ENCODE measurements at places on chromosomes 16 and 17.

DNA sequence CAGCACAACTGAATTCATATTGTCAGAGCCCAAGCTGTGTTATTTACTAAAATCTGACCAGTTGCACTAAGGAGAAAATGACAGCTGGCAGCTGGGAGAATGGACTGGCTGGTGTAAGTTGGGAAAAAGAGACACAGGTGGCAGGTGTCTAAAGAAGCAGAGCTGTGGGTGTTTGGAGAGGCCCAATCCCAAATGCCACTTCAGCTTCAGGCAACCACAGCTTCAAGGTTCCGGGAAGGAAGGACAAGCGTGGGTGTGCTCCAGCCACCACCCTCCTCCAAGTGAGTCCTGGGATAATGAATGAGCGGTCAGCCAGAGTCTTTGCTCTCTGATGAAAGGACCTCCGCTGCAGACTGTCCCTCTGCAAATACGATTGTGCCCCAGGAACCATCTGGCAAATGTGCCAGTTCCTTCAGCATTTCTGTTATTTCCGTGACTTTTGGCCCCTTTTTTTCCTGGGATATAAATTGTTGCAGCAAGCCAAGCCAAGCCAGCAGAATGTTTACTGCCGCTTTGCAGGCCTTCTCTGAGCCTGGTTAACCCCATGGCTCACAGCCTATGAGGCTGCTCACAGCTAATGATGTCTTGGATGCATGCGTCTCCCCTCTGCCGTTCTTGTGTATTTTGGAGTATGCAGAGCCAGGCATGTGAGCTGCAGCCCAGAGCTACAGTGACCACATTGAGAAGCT, 9.5 kb upstream of the RHBDL3 start:
- DNase-seq: no peak

- no peak for DNase-seq
Observed at GRCh38 chr16:85673529-85674417, 15.0 kb downstream of the GINS2 start.

DNA sequence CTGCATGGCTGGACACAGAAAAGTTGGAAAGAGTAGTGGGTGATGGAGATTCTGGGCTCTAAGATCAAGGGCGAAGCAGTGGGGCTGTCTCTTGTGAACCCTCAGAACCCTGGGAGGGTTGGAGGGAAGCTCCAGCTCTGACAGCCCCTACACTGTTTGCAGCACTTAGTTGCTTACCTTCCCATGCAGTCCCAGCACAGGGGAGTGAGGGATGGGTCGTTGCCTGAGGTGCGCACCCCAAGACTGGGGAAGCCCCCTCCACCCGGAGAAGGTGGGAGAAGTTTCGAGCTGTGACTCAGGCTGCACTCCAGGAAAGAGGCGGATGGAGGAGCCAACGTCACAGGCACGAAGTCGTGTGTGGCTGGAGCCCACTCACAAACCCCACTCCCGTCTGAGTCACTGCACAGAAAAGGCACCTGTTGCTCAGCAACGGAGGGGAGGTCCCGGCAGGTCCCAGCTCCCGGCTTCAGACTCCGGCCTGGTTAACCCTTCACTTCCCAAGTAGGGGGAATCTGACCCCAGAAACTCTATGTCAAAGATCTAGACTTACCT, 60.1 kb downstream of the AIPL1 start:
- no peak for DNase-seq

DNA sequence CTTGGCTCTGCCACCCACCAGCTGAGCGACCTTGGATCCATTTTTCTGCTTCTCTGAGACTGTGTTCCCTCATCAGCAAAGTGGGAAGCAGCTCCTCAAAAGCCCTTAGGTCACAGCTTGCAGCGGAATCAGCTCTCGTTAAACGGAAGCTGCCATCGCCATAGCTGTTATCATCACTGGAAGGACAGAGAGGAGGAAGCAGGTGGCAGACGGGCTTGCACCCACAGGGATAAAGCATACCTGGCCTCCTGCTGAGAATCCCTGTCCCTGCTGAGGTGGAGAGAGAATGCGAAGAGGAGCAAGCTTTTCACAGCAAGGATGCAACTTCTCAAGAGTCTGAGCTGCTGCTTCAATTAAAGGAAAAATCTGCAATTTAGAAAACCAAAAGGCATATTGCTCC, 106.6 kb downstream of the CLEC16A start:
- DNase-seq: no peak

GRCh38 chr16:18803569-18804462, 2.5 kb upstream of the ARL6IP1 start:
- DNase-seq: no peak

GRCh38 chr17:76462556-76463290, 4.7 kb upstream of the AANAT start:
- no peak for DNase-seq

DNA sequence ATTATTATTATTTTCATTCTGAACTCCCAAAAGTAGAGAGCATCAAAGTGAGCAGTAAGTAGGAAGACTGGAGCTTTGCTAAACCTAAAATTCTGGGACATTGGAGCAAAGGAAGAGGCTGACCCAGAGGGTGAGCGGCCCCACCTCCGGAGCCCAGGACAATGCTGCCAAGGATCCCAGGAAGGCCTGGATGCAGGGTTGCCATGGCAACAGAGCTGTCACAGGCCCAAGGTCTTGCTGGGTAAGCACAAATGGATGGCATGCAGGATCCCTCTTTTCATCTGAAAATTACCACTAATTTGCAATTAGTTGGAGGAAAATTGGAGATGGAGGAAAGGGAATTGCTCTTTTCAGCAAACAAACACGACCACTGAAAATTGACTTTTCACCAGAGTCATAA, 457.9 kb upstream of the CDH5 start:
- no peak for DNase-seq

- DNase-seq: peak; percentile 22
Observed at GRCh38 chr17:27282054-27282551, 11.8 kb upstream of the WSB1 start.

DNA sequence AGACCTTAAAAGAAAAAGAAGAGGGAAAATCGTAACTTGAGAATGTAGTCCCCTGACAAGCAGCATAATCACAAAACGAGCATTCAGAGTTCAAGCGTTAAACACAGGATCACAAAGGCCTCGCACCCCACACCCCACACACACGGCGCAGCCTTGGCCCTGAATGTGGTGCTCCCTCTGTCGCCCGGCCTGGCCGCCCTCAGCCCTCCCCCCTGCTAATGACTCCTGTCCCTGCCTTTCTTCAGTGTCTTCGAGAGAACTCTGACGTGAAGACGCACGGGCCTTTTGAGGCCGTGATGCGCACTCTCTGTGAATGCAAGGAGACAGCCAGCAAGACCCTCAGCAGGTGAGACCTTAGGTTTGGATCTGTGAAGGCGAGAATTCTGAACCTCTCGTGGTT, 47.5 kb upstream of the ENDOV start:
- DNase-seq: no peak

- peak; percentile 59 for DNase-seq
Observed at GRCh38 chr16:27639561-27640276, 89.8 kb downstream of the KATNIP start.

DNA sequence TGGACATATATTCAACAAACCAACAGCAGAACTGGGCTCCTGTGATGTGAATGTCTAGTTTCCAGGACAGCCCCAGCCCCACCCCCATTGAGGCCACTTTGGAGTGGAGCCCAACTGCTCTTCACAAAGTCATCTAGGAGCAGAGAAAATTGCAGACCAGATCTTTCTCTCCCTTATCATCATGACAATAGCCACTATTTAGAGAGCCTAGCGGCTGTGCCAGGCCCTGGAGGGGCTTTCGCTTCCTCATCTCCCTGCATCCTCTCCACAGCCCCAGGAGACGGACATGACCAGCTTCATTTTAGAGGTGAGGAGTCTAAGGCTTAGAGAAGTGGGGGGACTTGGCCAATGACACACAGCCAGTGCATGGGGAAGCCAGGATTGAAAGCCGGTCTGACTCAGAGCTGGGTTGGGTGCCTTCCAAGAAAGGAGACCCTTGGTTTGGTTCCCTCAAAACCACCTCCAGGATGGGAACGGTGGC, 1.4 kb downstream of the PRSS8 start:
- DNase-seq: no peak

- DNase-seq: no peak
Observed at GRCh38 chr16:29694384-29695195, 15.6 kb downstream of the QPRT start.

- no peak for DNase-seq
Observed at GRCh38 chr16:52446080-52446479, 100.9 kb downstream of the TOX3 start.

GRCh38 chr16:78127130-78127529, 27.7 kb downstream of the WWOX start:
- no peak for DNase-seq

- no peak for DNase-seq
Observed at GRCh38 chr17:63250830-63251229, 195.3 kb downstream of the CYB561 start.

DNA sequence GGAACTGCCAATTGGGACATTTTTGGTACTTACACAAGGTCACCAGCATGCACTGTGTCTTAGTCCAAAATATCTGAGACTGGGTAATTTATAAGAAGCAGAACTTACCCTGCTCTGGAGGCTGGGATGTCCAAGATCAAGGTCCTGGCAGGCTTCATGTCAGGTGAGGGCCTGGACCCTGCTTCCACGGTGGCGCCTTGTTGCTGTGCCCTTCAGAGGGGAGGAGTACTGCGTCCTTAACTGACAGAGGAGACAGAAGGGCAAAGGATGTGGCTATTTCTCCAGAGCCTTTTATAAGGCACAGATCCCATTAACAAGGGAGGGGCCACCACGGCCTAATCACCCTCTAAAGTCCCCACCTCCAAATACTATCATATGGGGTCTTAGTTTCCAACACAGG, 178.9 kb downstream of the C16orf95 start:
- no peak for DNase-seq

GRCh38 chr16:78396673-78397072, 297.2 kb downstream of the WWOX start:
- no peak for DNase-seq

DNA sequence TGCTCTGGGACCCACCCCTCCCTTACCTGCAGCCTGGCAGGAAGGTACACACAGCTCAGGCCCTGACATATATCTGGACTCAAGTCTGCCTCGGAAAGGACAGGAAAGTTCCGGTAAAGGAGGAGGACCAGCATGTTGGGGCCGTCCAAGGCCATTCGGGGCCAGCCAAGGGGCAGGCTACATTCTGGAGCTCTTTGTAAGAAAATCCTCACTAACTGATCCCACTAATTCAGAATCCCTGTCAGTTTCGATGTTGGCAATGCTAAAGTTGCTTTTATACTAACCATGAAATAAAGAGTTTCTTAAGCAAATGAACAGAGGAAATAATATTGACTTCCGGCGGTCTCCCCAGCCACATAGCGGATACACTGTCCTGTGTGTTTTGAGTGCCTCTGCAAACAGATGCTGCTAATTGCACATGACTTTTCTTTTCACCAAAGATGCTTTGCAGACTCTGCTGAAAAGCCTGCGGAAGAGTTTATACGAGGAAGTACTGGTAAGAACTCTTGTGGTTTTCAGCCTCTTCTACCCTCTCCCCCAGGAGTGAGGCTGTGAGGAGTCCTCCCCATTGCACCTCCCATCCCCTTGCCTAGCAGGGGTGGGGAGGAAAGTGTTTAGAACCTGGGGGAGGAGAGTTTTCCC, 54.8 kb downstream of the PLXDC1 start:
- DNase-seq: no peak

DNA sequence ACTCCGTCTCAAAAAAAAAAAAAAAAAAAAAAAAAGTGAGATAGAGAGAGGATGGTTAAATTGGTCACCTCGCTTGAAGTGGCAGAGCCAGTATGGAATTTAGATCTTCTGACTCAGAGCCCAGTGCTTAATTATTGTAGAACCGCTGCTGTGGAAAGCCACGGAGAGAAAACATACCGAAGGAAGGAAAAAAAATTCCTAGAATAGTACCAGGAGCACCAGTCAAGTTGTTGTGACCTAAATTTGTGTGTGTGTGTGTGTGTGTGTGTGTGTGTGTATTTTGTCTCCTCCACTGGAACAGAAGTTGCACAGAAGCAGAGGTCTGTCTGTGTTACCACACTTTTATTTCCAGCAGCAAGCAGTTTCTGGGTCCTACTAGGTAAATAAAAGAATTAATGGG, 10.6 kb upstream of the NUP85 start:
- DNase-seq: no peak

GRCh38 chr16:89737341-89738071, 16.2 kb downstream of the ZNF276 start:
- DNase-seq: no peak

GRCh38 chr17:2798678-2799077, 2.4 kb downstream of the RAP1GAP2 start:
- DNase-seq: no peak

GRCh38 chr17:4600563-4600962, 16.2 kb downstream of the SMTNL2 start:
- no peak for DNase-seq

DNA sequence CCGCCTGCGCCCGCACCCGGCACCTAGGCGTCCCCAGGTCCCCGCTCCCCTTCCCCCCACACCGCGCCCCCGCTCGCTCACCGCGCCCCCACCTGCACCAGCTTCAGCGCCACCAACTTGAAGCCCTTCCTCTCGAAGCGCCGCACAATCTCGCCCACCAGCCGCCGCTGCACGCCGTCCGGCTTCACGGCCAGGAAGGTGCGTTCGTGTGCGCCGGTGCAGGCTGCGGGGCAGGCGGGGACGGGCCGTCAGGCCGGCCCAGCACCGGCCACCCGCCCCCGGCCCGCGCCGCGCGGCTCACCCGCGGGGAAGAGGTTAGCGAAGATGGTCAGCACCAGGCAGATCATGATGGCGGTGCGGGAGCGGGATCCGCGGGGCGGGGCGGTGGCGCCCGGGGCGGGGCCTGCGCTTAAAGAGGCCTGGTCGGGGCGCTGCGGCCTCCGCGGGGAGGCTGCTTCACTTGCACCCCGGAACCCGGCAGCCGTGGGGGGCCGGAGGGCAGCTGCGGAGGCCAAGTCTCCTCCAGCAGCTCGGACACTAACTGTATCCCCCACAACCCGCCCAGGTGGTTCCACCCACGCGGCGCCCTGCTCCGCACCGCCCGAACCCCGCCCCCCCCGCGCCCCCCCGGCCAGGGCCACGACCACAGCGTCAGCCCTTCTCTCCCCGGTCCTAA, at the start of gene NME3:
TSS of gene NME3 (minus strand) at position 356 of the 676 bp plus-strand sequence. CDS start at position 347, 9 bp downstream.
- peak; percentile 88 for DNase-seq

DNA sequence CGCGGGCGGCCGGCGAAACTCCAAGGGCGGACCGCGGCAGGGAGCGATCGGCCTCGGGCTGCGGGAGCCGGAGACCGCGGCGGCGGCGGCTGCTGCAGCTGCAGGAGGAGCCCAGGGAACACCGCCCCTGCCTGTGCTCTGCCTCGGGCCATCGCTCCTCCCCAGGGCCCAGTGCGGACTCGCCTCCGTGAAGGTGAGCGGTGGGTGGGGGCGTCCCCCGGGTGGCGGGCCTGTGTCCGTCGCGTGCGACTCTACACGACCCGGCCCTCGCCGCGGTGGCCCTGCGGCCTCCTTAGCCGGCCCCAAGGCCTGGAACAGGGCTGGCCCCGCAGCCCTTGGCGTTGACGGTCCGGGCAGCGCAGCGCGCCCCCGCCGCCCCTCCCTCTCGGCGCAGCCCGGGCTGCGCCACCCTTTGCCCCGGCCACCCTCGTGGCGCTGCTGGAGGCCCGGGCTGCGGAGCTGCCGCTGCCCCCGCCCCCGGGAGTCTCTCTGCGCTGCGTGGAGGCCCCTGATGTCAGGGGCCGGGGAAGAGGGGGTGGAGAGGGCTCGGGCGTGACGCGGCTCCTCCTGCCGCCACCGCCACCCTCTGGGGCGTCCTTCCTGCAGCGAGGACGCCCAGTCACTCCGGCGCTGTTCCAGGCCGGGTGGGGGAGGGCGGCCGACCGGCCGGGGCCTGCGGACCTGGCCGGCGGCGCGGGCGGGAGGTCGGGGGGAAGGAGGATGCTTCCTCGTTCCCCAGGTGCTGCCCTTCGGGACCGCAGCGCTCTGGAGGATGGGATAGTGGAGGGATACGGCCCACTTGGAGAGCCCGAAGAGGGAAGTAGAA, 485 bp downstream of the DYNLL2 start:
- DNase-seq: peak; percentile 73

Data from T47D (cell line).